Smooth muscle cell of bladder (primary cell): ENCODE measurements at places on chromosomes 1 and 21. TPM values are rescaled to one million over a fixed set of nuclear protein-coding genes. Genes with fewer than 3 reads are reported as not detected.

Gene NIPAL3
- total RNA-seq = 35.6 and 39.4 TPM in 2 replicates

Gene S100A3
- 8.2 and 10.4 TPM in 2 replicates for total RNA-seq

Gene FNBP1L
- total RNA-seq = 7.3 and 12.9 TPM in 2 replicates

Gene SPRR3
- total RNA-seq = not detected in 2 replicates

Gene PDZK1IP1
- total RNA-seq = not detected in 2 replicates

Gene CFAP74
- total RNA-seq = not detected in 2 replicates

Gene RHBG
- total RNA-seq = not detected in 2 replicates

Gene GUCA2B
- total RNA-seq = not detected in 2 replicates

Gene INSRR
- not detected in 2 replicates for total RNA-seq

Gene RAB7B
- total RNA-seq = 6.4 and 7.0 TPM in 2 replicates

Gene EPHA10
- 0.14 TPM in 1 of 2 replicates, not detected in the other for total RNA-seq

Gene DARS2
- 9.5 and 12.0 TPM in 2 replicates for total RNA-seq

Gene ETV3L
- not detected in 2 replicates for total RNA-seq

Gene FCMR
- 0.09 and 0.57 TPM in 2 replicates for total RNA-seq

Gene C1QC
- total RNA-seq = 0.14 TPM in 1 of 2 replicates, not detected in the other

Gene RNU1-4
- total RNA-seq = 3,030 and 4,050 TPM in 2 replicates

Gene SLFNL1
- 0.28 and 0.55 TPM in 2 replicates for total RNA-seq

Gene MIXL1
- not detected in 2 replicates for total RNA-seq

Gene AJAP1
- total RNA-seq = not detected in 2 replicates

Gene LAD1
- total RNA-seq = 0.28 TPM in 1 of 2 replicates, not detected in the other

Gene ARV1
- total RNA-seq = 13.7 and 13.8 TPM in 2 replicates

Gene SLC37A1
- 1.8 and 3.0 TPM in 2 replicates for total RNA-seq

Gene LEMD1
- not detected in 2 replicates for total RNA-seq

Gene C8A
- total RNA-seq = not detected in 2 replicates

Gene ECM1
- total RNA-seq = 6.3 and 7.8 TPM in 2 replicates

Gene SPRR5
- total RNA-seq = not detected in 2 replicates

Gene SHCBP1L
- total RNA-seq = not detected in 2 replicates

Gene LY9
- not detected in 2 replicates for total RNA-seq

Gene MPL
- not detected in 2 replicates for total RNA-seq

Gene TBX15
- under 0.01 and 0.18 TPM in 2 replicates for total RNA-seq

Gene TNNT2
- total RNA-seq = under 0.01 and 0.09 TPM in 2 replicates

Gene TBX19
- total RNA-seq = 0.43 and 0.74 TPM in 2 replicates

Gene BCL2L15
- total RNA-seq = 0.09 and 0.14 TPM in 2 replicates

Gene PADI6
- not detected in 2 replicates for total RNA-seq

Gene XCL1
- not detected in 2 replicates for total RNA-seq

Gene ARHGAP30
- total RNA-seq = under 0.01 TPM in 1 of 2 replicates, not detected in the other

Gene ANXA9
- 0.14 and 0.28 TPM in 2 replicates for total RNA-seq

Gene FGR
- total RNA-seq = not detected in 2 replicates

Gene CLDN19
- total RNA-seq = not detected in 2 replicates

Gene CD53
- total RNA-seq = not detected in 2 replicates

Gene CPLANE2
- total RNA-seq = 11.5 and 14.0 TPM in 2 replicates

Gene CFHR3
- total RNA-seq = not detected in 2 replicates

Gene TTLL7
- total RNA-seq = 6.3 and 11.4 TPM in 2 replicates

Gene LCE2B
- not detected in 2 replicates for total RNA-seq

Gene TDRKH
- total RNA-seq = 1.00 and 1.2 TPM in 2 replicates

Gene RAD54L
- total RNA-seq = 0.37 and 0.43 TPM in 2 replicates

Gene CDA
- total RNA-seq = 0.37 and 0.85 TPM in 2 replicates

Gene SNRPE
- 46.5 and 55.3 TPM in 2 replicates for total RNA-seq
